CD4-positive, alpha-beta memory T cell (primary cell): ENCODE measurements at places on chromosomes 4 and X. TPM values are rescaled to one million over a fixed set of nuclear protein-coding genes. Genes with fewer than 3 reads are reported as not detected.

The SYP gene
- 0.32 TPM for polyA plus RNA-seq

The PDE6B gene
- 16.0 TPM for polyA plus RNA-seq

The STEEP1 gene
- 6.3 TPM for polyA plus RNA-seq

The TAPT1 gene
- 27.0 TPM for polyA plus RNA-seq

The FGF13 gene
- polyA plus RNA-seq: not detected

The KANTR gene
- 3.4 TPM for polyA plus RNA-seq

The RAB33A gene
- 5.6 TPM for polyA plus RNA-seq

The TBC1D9 gene
- polyA plus RNA-seq: not detected

The PRKG2 gene
- polyA plus RNA-seq: 1.5 TPM

The TSC22D3 gene
- 760 TPM for polyA plus RNA-seq

The CCDC110 gene
- 0.24 TPM for polyA plus RNA-seq

The IL1RAPL2 gene
- polyA plus RNA-seq: not detected

The COL4A5 gene
- not detected for polyA plus RNA-seq

The JADE3 gene
- polyA plus RNA-seq: 0.25 TPM

The NEUROG2 gene
- polyA plus RNA-seq: not detected

The NR3C2 gene
- polyA plus RNA-seq: 7.6 TPM

The FOXP3 gene
- polyA plus RNA-seq: 1.00 TPM

The PRRG3 gene
- not detected for polyA plus RNA-seq

The CITED1 gene
- 0.58 TPM for polyA plus RNA-seq

The HAND2 gene
- polyA plus RNA-seq: not detected

The MAGED2 gene
- 143 TPM for polyA plus RNA-seq

The GPR82 gene
- 0.37 TPM for polyA plus RNA-seq

The SCML1 gene
- 2.4 TPM for polyA plus RNA-seq

The SPANXA1 gene
- polyA plus RNA-seq: not detected

The CLDN24 gene
- not detected for polyA plus RNA-seq

The NAP1L2 gene
- 0.63 TPM for polyA plus RNA-seq

The GNRHR gene
- polyA plus RNA-seq: not detected

The CT45A1 gene
- not detected for polyA plus RNA-seq

The MYL5 gene
- 2.1 TPM for polyA plus RNA-seq

The TBC1D8B gene
- 0.28 TPM for polyA plus RNA-seq

The MYOZ2 gene
- not detected for polyA plus RNA-seq

The RPGR gene
- polyA plus RNA-seq: 4.6 TPM

The NAT8L gene
- not detected for polyA plus RNA-seq

The RBM46 gene
- not detected for polyA plus RNA-seq

The PNCK gene
- polyA plus RNA-seq: not detected

The SPANXC gene
- polyA plus RNA-seq: not detected

The KCTD8 gene
- polyA plus RNA-seq: not detected

The NDNF gene
- not detected for polyA plus RNA-seq

The GIMD1 gene
- polyA plus RNA-seq: not detected

The CCSER1 gene
- polyA plus RNA-seq: 0.47 TPM

The MAP3K15 gene
- not detected for polyA plus RNA-seq

The PFKFB1 gene
- not detected for polyA plus RNA-seq

The CFAP99 gene
- polyA plus RNA-seq: not detected

The PRR32 gene
- not detected for polyA plus RNA-seq

The TLL1 gene
- polyA plus RNA-seq: not detected
